ENCODE measurements at places on chromosomes 1 and 21. TPM values are rescaled to one million over a fixed set of nuclear protein-coding genes. Genes with fewer than 3 reads are reported as not detected.

Gene CRNN
- not detected for total RNA-seq

Gene RAB7B
- total RNA-seq: not detected

Gene CCDC27
- not detected for total RNA-seq

Gene KCNC4
- total RNA-seq: 7.1 TPM

Gene FCGR1A
- total RNA-seq: not detected

Gene G0S2
- total RNA-seq: 54.6 TPM

Gene ST6GALNAC3
- total RNA-seq: 28.4 TPM

Gene DNASE2B
- not detected for total RNA-seq

Gene CDC7
- total RNA-seq: 9.5 TPM

Gene SPATA21
- not detected for total RNA-seq

Gene ST6GALNAC5
- total RNA-seq: not detected

Gene CYP4Z1
- total RNA-seq: not detected

Gene GPR61
- not detected for total RNA-seq

Gene JAM2
- total RNA-seq: 0.79 TPM

Gene CHRNB2
- total RNA-seq: not detected

Gene OR6K3
- total RNA-seq: not detected

Gene PODN
- not detected for total RNA-seq

Gene RBM11
- total RNA-seq: not detected

Gene CHIA
- total RNA-seq: not detected

Gene C1orf21
- total RNA-seq: 13.6 TPM

Gene PGLYRP4
- total RNA-seq: not detected

Gene FCAMR
- total RNA-seq: not detected

Gene CYP4X1
- total RNA-seq: 0.33 TPM

Gene USP16
- total RNA-seq: 29.0 TPM

Gene INAVA
- total RNA-seq: not detected

Gene SLC45A3
- total RNA-seq: 13.7 TPM

Gene SLC1A7
- total RNA-seq: not detected

Gene FMO2
- not detected for total RNA-seq

Gene AGO3
- total RNA-seq: 14.5 TPM

Gene HAO2
- total RNA-seq: not detected

Gene PBX1
- 2.5 TPM for total RNA-seq
